ENCODE measurements at places on chromosomes 2 and 18.

DNA sequence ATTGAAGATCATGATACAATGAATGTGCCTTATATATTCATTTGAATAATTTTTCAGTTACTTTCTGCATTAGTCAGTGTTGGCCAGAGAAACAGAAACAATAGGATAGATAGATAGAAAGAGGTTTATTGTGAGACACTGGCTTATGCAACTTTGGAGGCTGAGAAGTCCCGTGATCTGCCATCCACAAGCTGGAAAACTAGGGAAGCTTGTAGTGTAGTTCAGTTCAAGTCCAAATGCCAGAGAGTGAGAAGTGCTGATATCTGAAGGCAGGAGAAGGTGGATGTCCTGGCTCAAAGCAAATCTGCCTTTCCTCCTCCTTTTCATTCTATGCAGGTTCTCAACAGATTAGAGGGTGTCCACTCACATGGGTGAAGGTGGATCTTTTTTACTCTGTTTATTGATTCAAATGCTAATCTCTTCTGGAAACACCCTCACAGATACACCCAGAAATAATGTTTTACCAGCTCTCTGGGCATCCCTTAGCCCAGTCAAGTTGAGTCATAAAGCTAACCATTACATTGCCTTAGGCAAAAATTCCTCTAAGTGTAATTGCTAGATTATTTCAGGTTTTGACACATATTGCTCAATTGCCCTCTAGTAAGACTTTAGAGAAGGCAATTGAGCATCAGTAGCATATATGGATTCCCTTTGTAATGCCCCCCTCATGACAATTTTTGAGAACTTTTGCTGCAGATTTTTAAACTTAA, 341.4 kb downstream of the LPIN1 start:
- DNase-seq = peak; percentile 26

DNA sequence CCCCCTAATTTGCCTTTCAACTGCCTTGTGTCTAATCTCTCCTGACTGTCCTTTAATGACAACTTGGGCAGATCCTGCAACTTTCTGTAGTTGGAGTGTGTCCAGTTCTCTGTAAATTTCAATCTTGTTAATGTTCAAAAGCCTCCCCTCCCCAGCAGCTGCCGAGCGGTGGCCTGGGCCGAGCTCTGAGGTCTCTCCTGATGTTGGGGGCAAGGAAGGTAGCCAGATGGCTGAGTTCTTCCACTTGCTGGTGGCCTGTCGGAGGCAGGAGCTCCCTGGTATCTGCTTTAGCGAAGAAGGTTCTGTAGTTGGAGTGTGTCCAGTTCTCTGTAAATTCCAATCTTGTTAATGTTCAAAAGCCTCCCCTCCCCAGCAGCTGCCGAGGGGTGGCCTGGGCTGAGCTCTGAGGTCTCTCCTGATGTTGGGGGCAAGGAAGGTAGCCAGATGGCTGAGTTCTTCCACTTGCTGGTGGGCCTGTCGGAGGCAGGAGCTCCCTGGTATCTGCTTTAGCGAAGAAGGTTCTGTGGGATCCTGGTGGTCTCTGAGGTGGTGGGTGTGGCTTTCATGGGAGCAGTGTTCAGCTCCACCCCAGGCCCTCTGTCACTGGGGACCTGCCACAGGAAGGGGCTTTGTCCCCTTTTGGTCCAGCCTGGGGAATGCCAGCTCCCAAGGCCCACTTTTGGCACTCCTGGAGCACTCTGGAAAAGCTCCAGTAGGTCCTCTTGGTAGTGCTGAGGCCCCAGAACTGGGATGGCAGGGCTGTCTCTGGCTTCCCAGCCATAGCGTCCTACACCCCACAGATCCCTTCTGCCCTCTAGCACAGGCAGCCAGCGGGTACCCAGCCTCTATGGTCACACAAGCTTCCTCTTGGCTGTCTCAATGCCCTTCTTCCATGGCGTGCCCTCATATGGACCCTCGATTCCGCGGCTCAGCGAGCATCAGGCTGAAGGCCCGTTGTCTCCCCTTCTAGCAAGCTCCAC, 211.9 kb downstream of the ALPK2 start:
- DNase-seq = peak; percentile 72

GRCh38 chr2:197010200-197011020, 83.9 kb upstream of the PGAP1 start:
- DNase-seq = no peak

DNA sequence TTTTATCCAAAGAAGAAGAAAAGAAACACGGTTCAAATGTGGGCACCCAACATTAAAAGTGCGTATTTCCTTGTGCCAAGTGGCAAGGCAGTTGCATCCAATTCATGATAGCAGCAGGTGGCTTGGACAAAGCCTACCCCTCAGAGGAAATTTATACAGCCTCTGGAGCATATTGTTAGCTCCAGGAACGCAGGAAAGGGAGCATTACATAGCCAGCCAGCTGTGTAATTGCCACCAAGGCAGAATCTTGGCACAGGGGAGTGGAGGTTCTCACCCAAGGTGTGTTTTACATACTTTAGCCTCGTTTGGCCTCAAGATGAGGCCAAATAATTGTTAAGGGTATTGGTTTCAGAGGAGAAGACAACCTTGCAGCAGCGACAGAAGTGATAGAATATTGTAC, 526.9 kb downstream of the TMEM182 start:
- DNase-seq = no peak

GRCh38 chr2:104502901-104503300, 351.0 kb upstream of the POU3F3 start:
- DNase-seq = no peak

GRCh38 chr2:18045230-18045629, 166.8 kb downstream of the KCNS3 start:
- no peak for DNase-seq

- peak; percentile 33 for DNase-seq
Observed at GRCh38 chr2:127100251-127101047, 6.5 kb downstream of the BIN1 start.

GRCh38 chr2:24123922-24124580, 782 bp downstream of the FAM228B start:
- DNase-seq = peak; percentile 50

DNA sequence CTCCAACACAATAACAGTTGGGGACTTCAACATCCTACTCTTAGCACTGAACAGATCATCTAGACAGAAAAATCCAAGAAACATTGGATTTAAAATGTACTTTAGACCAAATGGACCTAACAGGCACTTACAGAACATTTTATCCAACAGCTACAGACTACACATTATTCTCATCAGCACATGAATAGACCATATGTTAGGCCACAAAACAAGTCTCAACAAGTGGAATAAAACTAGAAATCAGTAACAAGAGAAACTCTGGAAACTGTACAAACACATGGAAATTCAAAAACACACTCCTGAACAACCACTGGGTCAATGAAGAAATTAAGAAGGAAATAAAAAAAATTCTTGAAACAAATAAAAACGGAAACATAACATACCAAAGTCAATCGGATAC, 117.5 kb downstream of the ACVR1 start:
- DNase-seq = no peak

GRCh38 chr2:18253686-18254197, 306.7 kb downstream of the RDH14 start:
- DNase-seq = no peak

DNA sequence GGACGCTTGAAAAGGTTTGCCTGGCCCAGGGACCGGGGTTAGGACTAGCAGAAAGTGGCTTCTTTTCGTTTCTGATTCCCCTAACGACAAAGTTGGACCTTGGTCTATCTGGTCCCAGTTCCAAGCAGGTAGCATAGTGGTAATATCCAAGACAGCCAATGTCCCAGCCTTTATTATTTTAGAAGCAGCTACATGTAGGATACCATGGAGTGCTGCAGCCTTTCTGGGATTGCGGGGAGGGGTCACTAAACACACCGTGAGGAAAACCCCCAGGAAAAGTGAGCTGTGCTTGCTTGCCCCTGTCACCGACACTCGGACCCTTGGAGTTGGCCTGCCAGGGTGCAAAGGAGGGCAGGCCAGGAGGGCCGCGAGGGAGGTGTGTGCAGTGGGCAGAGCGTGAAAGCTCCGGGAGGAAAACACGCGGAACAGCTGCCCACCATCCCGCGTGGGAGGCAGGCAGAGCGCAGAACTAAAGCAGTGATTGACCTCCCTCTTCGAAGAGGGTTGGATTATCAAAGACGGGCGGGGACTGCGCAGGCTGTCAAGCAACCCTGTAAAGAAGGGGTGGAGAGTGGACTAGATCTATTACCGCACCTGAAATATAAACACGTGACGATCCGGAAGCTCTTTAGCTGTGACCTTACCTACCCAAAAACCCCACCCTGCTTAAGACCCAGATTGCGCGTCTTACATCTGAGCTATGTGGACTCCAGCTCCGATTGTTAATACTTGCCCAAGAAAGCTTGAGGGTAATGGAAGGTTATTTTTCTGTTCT, 624 bp upstream of the MAP4K3 start:
- peak; percentile 33 for DNase-seq

GRCh38 chr2:206488623-206489022, 45.3 kb downstream of the ADAM23 start:
- no peak for DNase-seq

DNA sequence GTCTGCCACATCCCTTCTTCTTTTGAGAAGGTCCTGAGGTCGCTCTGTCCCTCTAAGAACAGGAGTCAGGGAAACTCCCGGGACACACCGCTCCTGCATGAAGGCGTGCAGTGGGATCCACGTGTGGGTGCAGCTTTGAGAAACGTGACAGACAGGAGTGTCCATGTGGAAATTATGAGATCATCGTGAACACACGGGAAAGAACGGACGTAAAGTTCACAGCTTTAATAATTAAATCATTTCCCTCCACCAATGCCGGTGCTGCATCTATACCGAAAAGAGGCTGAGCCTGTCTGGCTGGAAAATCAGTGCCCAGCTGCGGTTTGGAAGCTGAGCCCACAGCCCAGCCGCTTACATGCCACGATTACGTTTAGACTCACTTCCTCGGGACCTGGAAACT, 372.4 kb upstream of the SALL3 start:
- DNase-seq = no peak

GRCh38 chr18:77316008-77316407, 66.4 kb downstream of the GALR1 start:
- no peak for DNase-seq

DNA sequence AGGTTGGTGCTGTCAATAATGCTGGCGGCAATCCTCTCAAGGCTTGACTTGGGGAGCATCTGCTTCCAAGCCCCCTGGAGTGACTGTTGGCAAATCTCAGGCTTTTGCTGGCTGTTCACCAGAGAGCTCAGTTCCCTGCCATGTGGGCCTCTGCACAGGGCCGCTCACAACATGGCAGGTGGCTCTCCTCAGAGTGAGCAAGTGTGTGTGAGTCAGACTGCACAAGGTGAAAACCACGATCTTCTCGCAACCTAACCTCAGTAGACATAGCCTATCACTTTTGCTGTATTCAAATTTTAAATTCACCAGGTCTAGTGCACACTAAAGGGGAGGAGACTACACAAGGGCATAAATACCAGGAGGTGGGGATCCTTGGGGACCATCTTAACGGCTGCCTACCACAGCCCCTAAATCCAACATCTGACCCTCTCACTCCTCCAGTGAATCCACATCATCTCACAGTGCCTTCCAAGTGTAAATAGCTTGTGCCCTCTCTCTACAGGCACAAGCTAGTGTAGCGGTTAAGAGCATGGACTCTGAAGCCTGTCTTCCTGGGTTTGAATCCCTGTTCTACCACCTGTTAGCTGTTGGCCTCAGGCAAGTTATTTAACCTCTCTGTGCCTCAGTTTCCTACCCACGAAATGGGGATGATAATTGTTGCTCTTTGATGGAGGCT, 187.7 kb upstream of the CXCR4 start:
- no peak for DNase-seq

DNA sequence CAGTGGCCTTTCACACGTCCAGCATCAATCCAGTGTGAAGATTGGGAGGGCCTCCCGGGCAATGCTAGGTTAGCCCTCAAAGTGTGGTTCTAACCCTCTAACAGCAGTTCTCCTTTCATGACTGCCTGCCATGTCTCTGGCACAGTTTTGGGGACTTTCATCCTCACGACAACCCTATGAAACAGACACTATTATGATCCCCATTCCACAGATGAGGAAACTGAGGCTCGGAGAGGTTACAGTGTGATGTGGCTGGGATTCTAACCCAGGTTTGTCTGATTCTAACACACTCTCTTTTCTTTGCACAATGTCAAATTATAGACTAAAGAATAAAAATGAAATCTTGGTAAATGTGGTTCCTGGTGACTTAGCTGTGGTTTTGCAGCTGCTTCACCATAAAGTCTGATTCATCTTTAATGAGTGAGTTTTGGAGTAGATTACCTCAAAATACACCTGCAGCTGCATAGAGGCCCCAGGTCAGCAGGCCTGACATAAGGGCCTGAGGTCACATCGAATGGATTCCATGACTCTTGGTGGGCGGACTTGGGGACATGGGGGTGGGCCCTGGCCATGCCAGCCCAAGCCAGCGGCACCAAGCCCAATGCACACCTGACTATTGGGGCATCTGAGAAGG, 214.4 kb downstream of the GLI2 start:
- DNase-seq = no peak

DNA sequence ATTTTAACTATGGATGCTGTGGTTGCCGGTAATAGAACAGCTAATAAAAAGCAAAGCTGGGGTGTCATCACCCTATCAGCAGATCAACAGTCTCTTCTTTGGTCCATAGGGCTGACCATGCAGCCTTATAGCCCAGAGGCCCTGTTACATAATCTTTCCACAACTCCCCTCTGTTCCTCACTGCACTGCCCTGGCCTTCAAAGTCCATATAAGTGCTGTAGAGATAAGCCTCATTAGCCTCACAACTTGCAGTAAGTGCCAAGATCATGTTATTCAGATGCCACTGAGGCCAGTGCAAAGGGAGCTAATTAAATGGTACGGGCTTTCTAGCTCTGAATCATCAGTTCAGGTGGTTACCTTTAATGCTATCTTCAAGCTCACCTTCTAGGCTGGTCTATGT, 89.7 kb upstream of the CXCR4 start:
- no peak for DNase-seq

DNA sequence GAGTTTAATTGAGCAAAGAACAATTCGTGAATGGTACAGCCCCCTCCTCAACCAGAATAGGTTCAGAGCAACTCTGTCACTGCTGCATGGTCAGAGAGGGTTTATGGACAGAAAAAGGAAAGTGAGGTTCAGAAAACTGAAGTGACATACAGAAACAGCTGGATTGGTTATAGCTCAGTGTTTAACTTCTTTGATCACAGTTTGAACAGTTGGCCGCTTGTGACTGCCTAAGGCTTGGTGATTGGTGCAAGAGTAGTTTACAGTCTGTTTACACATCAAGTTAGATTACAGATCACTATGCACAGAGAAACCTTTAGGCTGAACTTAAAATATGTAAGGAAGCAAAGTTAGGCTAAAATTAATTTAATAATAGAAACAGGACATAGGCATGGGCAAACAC, 459.2 kb downstream of the KCNJ3 start:
- no peak for DNase-seq

GRCh38 chr2:134603966-134604365, 114.8 kb downstream of the TMEM163 start:
- no peak for DNase-seq

DNA sequence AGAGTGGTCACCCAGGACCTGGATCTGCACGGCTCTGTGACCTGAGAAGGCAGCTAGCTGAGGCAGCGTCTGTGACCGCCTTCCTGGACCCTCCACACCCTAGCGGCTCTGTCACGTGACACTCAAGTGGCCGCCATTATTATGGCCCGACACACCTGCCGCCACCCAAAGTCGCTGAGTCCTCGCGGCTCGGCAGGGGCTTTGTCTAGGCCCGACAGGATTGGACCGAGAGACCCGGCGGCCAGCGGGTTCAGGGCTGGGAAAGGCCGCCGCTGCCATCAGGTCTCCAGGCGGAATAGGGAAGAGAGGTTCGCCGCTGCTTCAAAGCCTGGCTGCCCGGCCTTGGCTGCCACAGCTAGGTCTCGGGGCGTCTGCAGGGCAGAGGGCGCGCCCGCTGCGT, 1162.5 kb upstream of the LRRTM1 start:
- DNase-seq = no peak

- DNase-seq = peak; percentile 35
Observed at GRCh38 chr18:61865466-61866175, 27.2 kb downstream of the RNF152 start.

Measured in fibroblast of pulmonary artery (primary cell).